ENCODE measurements at places on chromosomes 5 and 9.
A peak's percentile ranks its signal among the peaks of the same experiment; 100 is the strongest.

GRCh38 chr5:127766676-127767335 lies 63.6 kb downstream of the CCDC192 start:
- no peak for DNase-seq

DNA sequence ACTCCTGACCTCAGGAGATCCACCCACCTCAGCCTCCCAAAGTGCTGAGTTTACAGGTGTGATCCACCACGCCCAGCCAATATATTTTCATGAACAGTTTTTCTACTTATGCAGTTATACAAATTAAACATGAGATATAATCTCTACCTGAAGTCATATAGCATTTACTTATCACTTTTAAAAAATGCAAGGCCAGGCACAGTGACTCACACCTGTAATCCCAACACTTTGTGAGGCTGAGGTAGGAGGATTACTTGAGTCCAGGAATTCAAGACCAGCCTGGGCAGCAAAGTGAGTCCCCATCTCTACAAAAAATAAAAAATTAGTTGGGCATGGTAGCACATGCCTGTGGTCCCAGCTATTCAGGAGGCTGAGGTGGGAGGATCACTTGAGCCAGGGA lies 164.7 kb upstream of the LHFPL2 start:
- no peak for DNase-seq

GRCh38 chr9:130172858-130173665 lies 858 bp downstream of the NCS1 start:
- peak; percentile 24 for DNase-seq

- DNase-seq = peak; percentile 90
These were observed 4.7 kb upstream of the TUBB4B start for GRCh38 chr9:137236238-137236935.

GRCh38 chr5:115262011-115262320 lies 711 bp downstream of the PGGT1B start:
- DNase-seq = no peak

DNA sequence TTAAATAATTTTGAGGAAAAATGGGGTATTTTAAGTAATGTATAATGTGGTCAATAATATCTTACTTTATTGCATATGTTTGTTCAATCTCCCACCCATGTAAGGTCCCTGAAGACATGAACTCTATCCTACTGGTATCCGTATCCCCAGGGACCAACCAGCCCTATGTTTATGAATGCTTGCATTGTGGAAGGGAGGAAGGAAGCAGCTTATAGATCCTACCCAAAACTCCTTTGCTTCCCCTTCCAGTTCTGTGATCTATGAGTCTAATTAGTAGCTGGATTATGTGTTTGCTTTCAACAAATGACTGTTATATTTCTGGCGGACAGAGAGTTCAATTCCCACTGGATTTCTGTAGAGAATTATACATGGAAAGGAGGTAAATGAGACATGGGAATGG lies 45.6 kb downstream of the CNTRL start:
- no peak for DNase-seq

- no peak for DNase-seq
These were observed 2.2 kb downstream of the LMX1B start for GRCh38 chr9:126615791-126616447.

DNA sequence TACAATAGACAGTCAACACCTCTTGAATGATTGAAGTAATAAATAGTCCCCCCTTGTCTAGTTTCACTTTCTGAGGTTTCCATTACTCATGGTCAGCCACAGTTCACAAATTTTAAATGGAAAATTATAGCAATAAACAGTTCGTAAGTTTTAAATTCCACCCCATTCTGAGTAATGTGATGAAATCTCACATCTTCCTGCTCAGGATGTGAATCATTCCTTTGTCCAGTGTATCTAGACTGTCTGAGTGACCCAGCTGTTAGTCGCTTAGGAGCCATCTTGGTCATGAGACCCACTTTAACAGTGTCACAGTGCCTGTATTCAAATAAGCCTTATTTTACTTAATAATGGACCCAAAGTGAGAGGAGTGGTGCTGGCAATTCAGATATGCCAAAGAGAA lies 311.6 kb upstream of the PRR16 start:
- DNase-seq = no peak

GRCh38 chr5:169668732-169669131 lies 31.7 kb downstream of the DOCK2 start:
- DNase-seq = no peak

- no peak for DNase-seq
These were observed 96.2 kb downstream of the HSPA4 start for GRCh38 chr5:133147815-133148567.

GRCh38 chr5:30438785-30439184 lies 754.7 kb upstream of the CDH6 start:
- DNase-seq = no peak

DNA sequence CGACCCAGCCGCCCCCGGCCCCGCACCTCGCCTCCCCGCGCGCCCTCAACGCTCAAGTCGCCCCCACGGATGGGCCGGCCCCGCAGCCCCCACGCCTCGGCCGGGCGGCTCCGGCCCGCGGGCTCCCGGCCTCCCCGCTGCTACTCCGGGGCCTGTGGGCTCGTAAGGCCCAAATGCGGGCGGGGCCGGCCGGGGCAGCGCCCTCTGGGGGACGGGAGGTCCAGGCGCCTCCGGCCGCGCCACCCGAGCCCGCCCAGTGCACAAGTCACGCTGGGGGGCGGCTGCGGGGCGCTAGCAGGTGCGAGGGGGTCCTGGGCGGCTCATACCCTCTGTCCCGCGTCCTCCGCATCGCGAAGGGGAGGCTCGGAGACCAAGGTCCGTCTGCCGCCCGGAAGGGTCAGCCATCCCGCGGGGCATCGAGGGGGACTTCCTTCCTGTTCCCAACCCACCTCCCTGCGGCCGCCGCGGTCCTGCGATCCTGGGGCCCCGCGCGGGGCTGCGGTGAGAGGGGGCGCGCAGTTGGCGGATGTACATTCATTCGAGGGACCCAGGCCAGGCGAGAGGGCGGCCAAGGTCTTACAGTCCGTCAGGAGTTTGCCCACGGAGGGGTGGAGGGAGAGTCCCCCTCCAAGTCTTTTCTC lies at the start of gene CIZ1:
CIZ1 (minus strand) TSS at position 167 of the 641 bp plus-strand sequence. CDS start 715 bp downstream, outside the sequence.
- DNase-seq = peak; percentile 74

- DNase-seq = no peak
These were observed 185.5 kb downstream of the SMC2 start for GRCh38 chr9:104279535-104280177.

DNA sequence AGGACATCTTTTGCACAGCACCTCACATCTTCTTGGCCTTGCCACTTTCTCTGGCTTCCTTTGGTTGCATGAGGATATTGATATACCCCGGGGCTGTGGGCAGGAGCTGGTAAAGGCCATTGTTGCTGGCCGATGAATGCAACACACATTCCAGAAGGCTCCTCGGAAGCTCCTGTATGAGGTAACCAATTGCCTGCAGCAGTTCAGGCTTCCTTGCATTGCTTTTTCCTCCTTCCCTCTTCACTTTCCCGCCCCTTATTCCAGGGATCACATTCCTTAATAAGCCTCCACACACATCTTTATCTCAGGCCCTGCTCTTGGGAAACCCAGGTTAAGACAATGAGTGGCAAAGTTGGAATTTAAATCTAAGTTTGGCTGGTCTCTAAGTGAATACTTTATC lies 505.4 kb upstream of the CLINT1 start:
- no peak for DNase-seq

- DNase-seq = no peak
These were observed 39.1 kb upstream of the PJA2 start for GRCh38 chr5:109448838-109449237.

DNA sequence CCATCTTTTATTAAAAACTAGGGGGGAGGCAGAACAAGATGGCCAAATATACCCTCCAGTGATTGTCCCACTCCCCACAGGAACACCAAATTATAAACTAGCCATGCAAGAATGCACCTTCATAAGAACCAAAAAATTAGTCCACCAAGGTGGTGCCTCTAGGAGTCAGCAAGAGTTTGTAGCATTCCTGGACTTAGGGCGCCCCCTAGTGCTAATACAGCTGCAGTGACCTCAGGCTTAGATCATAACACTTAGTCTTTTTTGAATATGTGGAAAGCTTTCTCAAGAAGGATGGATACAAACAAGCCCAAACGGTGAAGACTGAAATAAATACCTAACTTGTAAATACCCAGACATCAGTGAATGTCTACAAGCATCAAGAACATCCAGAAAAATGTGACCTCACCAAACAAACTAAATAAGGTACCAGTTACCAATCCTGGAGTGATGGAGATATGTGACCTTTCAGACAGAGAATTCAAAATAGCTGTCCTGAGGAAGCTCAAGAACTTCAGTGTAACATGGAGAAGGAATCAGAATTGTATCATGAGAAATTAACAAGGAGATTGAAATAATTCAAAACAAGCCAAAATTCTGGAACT lies 19.3 kb downstream of the PPIP5K2 start:
- DNase-seq = peak; percentile 84

DNA sequence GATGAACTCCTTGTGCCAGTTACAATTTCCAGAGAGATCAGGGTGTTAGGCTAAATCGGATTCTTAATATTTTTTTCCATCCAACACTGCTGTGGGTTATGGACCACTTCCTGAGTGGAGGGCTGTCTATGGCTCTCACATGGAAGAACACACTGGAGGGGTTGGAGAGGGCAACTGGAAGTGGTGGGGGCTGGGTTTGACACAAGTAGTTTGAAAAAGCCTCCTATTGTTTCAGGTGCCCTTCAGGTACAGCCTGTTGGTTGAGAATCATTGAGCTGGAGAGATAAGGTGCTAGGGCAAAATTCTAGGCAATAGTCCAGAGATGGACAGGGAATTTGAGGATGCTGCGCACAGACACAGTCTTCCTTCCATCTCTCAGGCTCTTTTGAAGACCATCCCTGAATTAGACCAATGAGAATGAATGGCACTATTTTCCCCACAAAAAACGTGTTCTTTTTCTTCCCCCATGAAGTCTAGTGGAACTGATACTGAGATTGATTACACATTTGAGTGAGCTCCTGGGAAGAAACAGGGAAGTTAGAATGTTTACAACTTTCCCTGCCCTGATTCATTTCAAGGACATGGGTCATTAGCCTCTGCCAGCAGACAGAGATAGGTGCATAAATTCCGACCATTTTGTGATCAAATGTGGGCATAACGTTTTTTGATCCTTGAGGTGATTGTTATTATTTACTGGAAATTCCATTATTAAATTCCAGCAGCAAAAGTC lies 87.7 kb downstream of the ACER2 start:
- no peak for DNase-seq

- no peak for DNase-seq
These were observed 560.1 kb downstream of the PDE4D start for GRCh38 chr5:59333416-59333815.

GRCh38 chr5:95808686-95809413 lies 13.7 kb downstream of the GLRX start:
- DNase-seq = peak; percentile 90

GRCh38 chr9:110912419-110913291 lies 125.6 kb downstream of the LPAR1 start:
- DNase-seq = no peak

DNA sequence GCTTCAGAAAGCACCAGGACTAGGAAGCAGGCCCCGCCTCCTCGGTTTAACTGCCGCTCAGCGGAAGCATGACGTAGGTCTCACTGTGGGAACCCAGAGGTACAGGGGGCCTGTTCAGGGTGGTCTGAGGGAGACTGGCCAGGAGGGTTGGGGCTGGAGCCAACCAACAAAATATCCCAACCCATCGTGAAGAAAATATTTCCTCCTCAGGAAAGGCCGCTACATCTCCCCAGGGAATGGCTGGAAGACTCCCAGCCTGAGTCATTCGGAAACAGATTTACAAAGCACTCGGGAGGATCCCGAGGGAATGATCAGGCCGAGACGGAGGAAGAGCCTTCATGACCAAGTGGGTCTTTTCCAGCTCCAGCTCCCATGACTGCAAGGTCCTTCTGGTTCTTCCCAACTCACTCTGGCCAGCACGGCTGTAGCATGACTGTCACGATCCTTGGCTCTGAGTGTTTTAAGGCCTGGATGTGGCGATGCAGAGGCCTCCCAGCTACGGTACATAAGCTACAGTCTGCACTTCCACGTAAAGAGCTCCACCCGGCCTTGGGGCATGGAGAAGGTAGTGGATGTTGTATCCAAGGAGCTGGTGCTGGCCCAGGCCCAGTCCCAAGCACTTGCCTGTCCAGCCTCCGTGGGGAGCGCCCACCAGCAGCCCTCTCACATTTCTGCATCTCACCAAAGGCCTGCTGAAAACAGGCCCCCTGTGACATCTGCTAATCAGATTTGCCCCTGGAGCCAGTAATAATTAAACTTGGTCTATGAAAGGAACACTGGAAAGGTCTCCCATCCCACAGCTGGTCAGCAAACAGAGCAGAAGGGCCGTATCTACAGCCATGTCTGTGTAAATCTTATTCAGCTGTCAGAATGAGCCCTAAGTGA lies 100.6 kb downstream of the LHFPL2 start:
- no peak for DNase-seq

DNA sequence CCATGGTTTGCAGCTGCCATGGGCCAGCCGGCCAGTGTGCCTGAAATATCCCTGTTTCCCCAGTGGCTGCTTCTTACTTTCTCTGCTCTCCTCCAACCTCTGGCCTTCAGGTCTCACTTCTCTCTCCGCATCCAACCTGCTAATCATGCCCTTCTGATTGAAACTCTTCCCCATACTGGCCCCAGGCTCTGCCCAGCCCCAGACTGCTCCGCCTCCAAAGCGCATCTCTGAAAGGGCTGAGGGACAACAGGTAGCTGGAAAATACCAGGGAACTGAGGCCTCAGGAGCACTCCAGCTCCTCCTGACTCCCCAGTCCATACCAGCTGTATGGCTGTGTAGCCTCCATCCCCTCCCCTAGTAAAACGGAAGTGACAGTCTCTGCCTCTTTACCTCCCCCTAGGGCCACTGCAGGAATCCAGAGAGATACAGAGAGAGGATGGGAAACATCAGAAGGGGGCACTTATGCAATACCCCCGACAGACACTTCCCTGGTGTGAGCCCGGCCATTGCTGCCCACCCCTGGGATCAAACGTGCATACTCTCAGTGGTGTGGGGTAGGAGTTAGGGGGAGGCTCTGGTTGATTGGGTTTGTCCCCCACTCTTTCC lies 34.2 kb downstream of the PAX5 start:
- DNase-seq = no peak

DNA sequence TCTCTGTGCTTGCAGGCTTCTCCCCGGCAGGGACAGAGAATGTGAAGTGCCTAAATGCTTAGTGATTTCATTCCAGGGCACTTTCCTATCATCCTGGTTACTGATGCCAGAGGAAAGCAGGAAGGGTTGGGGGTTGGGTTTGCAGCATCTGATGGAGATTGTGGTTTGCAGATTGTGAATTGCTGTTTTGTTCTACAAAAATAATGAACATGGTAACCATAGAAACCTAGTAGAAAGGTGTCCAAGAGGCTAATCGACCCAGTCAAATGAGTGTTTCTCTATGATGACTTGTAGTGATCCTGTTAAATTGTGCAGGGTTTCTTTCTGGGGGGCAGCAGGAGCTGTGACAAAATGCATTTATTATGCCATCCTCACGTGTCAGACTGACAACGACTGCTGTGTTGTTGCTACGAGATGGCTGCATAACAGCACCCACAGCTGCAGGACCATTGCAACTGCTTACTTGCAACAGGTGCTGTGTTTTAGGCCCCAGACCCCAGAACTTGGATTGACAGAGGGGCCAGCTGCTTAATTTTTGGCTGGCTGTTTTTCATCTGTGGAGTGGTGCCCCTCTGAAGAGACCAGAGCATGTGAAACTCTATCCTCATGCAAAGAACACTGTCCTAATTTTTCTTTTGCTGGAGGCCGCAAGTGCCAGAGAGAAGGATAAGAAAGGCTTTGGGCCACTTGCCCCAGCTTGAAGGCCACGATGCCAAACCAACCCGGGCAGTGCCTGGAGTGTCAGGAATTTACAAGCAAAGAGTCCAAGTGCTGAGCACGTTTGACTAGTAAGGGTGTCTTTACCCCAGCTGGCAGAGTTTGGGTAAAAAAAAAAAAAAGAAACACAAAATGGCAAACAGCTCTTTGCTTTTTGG lies 397.8 kb downstream of the GADD45G start:
- DNase-seq = no peak

Data from CD4-positive, alpha-beta T cell treated with Interleukin-4 for 1 hour (primary cell).